ENCODE measurements at places on chromosomes 7 and 10.

DNA sequence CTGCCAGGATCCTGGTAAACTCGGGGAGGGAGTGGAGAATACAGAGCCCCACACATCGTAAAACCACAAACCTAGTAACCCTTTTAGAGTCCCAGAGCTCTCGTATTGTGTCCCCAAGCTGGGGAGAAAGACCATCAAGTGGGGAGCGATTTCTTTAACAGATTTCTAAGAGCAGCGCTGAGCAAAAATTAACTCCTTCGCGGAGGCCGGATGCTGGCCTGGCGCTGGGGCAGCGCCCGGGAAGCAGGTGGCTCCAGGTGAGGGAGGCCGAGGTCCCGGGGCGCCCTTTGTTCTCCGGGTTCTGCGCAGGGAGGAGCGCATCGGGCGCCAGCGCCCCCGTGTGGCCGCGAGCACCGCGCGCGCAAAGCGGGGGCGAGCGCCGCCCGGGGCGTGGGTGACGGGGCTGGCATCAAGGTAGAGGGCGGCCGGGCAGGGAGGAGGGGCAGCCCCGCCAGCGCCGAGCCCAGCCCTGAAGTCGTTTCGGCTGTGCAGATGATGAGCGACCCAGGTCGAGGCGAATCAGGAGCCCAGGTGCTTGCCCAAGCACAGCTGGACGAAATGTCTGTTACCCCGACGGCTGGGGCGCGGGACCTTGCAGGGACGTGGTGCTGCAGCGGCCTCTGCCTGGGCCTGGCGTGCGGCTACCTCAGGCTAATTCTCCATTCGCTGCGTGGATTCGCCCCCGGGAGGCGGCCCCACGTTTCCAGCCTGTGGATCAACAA is 10.4 kb upstream of the FGFR2 start:
- no peak for DNase-seq

DNA sequence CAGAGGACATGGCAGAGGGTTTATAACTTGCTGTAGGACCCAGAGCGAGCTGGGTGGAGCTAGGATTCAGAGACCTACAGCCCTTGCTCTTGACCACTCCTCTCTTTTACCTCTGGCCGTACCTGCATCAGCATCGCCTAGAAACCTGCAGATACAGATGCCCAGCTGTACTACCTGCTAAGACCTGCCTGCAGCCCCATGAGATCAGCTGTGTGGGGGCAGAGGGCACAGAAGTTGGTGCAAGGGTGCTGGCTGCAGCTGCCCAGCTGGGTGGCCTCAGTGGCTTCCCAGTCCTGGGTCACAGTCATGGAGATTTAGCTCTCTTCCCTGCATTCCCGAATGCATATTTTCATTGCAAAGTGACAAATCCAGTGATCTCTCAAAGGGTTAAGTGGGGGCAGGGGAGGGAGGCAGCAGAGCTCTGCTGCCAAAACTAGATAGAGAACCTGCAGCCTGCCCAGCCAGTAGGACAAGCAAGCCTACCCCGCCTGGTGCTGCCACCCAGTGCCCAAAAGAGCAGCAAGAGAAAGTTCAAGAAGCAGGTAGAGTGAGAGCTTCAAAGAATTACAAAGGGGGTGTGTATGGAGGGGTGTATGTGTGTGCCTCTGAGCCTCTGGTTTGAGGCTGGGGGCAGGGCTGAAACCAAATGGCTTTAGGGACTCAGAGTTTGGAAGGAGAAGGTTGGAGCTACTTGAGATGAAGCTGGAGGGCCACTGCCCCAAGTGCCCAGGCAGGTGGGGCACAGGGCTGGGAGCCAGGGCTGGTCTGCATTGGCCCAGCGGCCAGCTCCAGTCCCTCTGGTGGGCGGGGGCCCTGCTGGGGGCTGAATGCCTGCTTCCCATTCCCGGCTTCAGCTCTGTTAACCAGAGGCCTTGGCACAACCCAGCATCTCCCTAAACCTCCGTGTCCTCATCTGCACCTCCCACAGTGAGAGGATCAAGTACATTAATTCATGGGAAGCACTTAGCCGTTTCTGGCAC is 6.9 kb downstream of the FAM241B start:
- DNase-seq = no peak

GRCh38 chr7:156754201-156754600 is 113.6 kb downstream of the RNF32 start:
- DNase-seq = no peak

GRCh38 chr7:54967377-54967776 is 51.4 kb upstream of the EGFR start:
- DNase-seq = no peak

DNA sequence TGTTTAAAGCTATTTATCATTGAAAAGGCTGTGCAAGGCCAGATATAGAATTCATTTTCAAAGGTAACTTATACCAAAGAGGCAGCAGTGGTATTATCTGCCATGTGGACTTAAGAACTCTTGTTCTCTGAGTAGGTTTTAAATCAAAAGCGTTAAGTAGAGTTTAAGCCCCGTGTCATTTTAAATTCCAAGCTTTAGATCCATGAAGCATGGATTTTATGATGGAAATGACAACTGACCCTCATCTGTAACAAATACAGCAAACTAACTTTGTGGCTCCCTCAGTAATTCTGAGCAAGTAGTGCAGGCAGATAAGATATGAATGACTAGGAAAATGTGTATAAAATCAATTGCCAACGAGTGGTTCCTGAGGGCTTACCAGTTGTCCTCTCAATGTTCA is 247.0 kb downstream of the WDR11 start:
- DNase-seq = no peak

DNA sequence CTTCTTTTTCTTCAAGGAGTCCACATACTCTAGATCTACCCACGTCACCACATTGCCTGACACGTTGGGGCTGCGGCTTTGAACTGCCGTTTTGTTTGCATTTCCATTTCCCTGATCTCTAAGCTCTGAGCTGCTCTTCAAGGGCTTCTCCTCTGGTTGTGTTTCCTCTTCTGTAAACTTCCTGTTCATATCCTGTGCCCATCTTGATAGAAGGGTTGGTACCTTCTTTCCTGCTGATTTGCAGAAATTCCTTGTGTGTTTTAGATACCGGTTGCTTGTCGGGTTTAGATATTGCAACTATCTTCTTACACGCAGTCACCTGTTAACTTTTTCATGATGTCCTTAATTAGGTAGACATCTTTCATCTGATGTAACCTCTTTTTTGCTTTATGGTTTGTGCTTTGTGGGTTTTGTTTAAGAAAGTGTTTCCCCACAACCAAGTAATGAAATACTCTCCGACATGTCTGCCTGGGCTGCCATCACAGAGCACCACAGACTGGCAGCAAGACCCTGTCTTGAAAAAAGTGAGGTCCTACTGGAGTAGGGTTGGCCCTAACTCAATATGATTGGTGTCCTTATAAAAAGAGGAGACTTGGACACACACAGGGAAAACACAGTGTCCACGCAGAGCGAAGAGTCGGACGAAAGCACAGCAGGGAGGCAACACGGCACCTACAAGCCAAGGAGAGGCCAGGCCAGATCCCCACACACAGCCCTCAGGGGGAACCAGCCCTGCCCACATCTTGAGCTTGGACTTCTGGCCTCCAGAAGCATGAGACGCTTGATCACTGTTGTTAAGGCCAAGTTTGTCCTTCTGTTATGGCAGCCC is 99.1 kb upstream of the PDGFA start:
- no peak for DNase-seq

DNA sequence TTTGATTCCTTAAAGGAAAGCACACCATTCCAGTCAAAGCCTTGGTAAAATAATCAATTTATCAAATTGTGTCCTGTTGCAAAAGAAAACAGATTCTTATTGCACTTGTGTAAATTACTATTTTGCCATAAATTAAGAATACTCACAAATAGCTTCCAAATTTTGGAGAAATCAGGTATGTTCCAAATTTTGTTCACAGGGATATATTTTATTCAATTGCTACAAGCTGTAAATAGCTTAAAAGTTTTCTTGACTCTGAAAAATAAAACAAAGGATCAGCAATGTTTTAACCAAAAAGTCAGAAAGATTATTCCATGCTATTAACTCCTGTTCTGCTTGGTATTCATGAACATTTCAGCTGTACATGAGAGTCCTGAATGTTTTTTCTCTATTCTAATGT is 47.4 kb upstream of the CHST3 start:
- DNase-seq = no peak

DNA sequence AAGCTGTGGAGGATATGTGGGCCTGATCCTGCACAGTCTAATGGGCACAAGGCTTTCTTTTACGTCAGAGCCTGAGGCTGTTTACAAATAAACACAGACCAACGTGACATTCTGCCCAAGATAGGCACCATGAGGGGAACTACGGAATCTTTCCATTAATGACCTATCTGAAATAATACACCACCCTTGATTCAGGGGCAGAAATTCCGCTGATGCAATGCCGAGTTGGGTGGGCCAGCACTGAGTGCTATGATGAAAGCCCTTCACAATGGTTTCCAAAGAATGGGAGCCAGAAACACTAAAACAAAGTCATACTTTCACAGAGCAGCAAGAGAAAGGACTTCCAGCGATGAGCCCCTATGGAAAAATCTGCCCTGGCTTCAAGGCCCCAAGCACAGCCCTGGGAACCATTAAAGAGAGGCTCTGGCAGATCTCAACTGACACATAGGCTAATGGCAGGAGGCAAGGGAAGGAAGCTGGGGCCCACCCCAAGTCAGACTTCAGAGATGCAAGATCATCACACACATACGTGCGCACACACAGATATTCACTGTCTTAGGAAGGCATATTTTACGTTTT is 72.2 kb upstream of the DLX6 start:
- no peak for DNase-seq

GRCh38 chr7:92837000-92837749 is 802 bp upstream of the CDK6 start:
- DNase-seq = no peak

DNA sequence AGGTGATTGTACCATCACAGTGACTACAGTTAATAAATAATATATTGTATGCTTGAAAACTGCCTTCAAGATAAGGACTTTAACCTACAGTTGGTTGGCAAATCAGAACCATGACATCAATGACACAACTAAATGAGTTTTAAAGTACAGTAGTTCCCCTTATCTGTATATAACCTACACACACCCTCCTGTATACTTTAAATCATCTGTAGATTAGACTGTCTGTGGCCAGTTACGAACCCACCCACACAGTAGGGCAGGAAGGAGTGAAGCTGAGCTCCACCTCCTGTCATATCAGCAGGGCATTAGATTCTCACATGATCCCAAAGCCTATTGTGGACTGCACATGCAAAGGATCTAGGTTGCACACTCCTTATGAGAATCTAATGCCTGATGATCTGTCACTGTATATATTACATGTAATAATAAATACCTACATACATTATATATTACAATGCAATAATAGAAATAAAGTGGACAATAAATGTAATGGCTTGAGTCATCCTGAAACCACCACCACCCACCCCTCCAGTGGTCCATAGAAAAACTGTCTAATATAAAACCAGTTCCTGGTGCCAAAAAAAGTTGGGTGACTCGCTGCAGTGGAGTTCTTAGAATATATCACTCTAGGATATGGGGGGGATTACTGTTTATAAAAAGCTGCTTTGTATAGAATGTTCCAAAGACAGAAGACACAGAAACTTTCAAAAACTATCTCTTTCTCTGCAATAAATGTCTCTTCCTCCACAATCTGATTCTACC is 5.6 kb downstream of the TPK1 start:
- DNase-seq = no peak

GRCh38 chr10:115965376-115965775 is 307.6 kb downstream of the GFRA1 start:
- no peak for DNase-seq

DNA sequence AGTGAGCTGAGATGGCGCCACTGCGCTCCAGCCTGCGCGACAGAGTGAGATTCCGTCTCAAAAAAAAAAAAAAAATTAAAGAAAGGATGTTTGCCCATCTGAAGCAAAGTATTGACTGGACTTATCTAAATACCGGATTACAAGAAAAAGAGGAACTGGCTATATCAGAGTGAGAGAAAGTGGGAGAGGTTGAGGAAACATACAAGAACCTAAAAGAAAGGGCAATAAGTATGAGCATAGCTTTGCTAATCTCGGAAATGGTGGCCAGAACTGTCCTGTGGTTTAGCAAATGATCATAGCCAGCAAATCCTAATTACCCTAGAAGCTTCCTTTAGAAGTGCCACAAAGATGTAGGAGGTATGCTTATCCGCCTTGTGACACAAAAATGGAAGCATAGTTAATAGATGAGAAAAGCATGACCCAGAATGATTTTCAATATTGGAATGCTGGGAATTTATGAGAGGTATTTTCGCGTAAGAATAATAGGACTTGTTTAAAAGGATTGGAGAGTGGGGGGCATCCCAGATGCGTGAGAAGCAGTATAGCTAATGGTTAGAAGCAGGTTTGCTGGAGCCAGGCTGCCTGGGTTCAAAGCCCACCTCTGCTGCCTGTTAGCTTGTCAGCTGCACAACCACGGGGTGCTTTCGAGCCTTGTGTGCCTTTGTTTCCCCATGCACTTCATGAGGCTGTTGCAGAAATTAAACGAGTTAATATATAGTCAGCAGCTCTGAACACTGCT is 1.2 kb upstream of the GTPBP4 start:
- no peak for DNase-seq

DNA sequence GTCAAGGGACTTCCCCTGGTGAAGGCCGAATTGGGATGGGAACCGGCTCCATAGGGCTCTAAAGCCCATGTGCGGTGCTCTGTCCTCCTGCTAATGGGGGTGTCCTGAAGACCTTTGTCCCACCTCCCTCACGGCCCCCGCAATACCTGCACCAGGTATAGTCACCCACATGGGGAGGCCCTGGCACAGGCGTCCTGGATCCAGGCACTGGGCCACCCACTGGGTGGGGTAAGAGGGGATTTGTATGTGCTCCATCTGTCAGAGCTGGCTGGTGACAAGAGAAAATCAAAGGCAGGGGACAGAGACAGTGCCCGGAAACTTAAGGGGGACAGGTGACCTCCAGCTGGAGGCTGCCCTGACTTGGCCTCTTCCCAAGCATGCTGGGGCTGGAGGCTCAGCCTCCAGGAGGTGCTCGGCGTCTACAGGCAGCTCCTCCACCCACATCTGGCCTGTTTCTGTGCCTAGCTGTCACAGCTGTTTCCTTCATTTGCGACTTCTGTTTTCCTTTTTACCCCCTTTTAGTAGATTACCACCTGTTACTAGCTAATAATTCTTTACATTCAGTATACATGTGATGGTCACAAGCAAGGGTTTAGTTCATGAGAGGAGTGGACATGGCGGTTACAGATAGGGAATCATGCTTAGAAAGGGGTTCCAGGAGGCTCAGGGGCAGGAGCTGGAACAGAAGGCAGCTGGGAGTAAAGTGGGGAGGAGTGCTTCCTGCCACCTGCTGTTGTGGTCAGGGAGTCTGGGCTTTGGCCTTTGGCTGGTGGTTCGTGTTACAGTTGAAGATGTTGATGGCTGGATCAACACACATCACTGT is 2.3 kb upstream of the CUZD1 start:
- DNase-seq = no peak

- DNase-seq = no peak
Measured at GRCh38 chr10:60123668-60124067, 217.3 kb upstream of the CCDC6 start.

- DNase-seq = no peak
Measured at GRCh38 chr10:12375076-12375504, 25.7 kb downstream of the CAMK1D start.
